ENCODE measurements at places on chromosomes 11 and 22. TPM values are rescaled to one million over a fixed set of nuclear protein-coding genes. Genes with fewer than 3 reads are reported as not detected.

DNA sequence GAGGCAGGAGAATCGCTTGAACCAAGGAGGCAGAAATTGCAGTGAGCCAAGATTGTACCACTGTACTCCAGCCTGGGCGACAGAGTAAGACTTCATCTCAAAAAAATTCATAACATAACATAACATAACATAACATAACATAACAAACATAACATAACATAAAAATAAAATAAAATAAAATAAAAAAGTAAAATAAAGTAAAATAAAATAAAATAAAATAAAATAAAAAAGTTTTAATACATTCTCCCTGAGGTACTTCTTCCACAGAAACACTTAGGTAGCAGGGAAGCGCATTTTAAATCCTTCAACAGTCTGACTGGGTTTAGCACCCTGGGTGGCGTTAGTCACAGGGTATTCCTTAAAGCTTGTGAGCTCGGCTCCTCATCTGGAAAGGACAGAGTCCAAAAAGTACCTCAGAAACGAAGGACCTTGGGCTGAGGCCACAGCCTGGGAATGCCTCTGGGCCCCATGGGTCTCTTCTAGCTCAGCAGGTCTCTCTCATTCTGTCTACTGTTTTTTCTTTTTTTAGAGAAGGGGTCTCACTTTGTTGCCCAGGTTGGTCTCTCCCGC, 41.7 kb downstream of the MICAL3 start:
- peaks cover 4% of the 10 kb centered on the region for H3K36me3 ChIP-seq
- no peaks in the 10 kb centered on the region for H3K27me3 ChIP-seq
- no peak overlapping the region for H3K27ac ChIP-seq
- peaks cover 43% of the 10 kb centered on the region for H3K4me1 ChIP-seq
- no peak overlapping the region for H3K4me3 ChIP-seq

DNA sequence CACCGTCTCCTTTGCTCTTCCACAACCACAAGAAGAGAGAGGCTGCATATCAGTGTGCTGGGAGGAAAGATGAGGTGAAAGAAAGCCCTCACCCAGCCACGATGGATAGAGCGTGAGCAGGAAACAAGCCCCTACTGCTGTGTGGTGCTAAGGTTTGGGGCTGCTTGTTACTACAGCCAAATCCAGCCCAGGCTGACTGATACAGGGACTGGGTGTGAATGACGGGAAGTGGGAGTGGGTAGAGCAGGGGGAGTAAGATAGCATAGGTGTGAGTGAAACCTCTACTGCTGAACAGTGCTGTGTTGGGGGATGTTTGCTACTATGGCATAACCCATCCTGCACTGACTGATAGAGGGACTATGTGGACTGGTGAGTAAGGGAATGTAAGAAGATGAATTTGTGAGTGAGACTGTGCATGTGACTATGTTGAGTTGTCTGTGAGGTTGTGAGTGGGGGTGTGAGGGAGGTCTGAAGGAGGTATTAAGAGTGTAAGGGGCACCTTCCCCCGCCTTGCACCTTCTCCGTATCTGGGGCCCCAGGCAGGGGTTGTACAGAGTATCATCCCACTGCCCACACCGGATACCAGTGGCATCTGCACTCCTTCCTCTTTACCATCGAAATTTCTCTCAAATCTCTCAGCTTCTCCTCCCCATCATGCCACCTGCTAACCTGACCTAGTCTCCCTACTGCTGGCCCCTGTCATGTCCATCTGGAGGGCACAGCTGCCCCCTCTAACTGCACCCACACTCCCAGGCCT, 91.5 kb downstream of the MN1 start:
- H3K36me3 ChIP-seq = no peaks in the 10 kb centered on the region
- H3K4me3 ChIP-seq = no peak overlapping the region

- H3K27me3 ChIP-seq = no peaks in the 10 kb centered on the region
- DNase-seq = no peak
- no peak overlapping the region for H3K27ac ChIP-seq
- H3K36me3 ChIP-seq = peaks cover 7% of the 10 kb centered on the region
Observed at GRCh38 chr22:42635531-42635930, 4.9 kb downstream of the ATP5MGL start.

Gene HOATZ
- not detected for total RNA-seq

Gene KDM4E
- total RNA-seq = not detected

Gene RAB36
- not detected for total RNA-seq

Gene OR10D3
- not detected for total RNA-seq

All from activated CD4-positive, alpha-beta memory T cell treated with anti-CD3 and anti-CD28 coated beads, Interleukin-2, amount 10 ng/mL, durations not matched to agents 7 days and 5 days (primary cell).